Stimulated activated CD8-positive, alpha-beta memory T cell treated with anti-CD3 and anti-CD28 coated beads, Interleukin-2, amount 100 ng/mL, for 1 hour (primary cell): ENCODE measurements at places on chromosomes 12 and 14.

- DNase-seq, result peak; percentile 43
These were observed 29.4 kb upstream of the STAC3 start for GRCh38 chr12:57280211-57281062.

GRCh38 chr12:66453120-66453519, 150.8 kb downstream of the HELB start:
- no peak for DNase-seq

GRCh38 chr14:81452341-81453133, 52.4 kb upstream of the STON2 start:
- DNase-seq, result no peak

DNA sequence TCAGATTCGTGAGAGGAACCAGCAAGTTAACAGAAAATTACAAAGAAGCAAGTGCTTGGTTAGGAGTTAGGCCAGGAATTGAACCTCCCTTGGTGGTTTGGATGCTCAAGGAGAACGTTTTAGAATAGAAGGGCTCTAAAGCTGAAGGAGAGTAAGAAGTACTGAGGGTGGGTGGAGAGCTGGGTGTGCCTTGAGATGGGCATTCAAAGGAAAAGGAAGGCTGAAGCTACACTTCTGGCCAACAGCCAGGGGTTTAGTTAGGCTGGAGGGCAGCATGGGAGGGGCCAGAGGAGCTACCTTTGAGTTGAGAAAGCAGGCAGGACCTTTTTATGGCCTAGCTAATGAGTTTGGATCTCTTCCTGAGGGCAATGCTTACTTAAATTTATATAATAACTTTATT, 421.2 kb downstream of the CCDC91 start:
- no peak for DNase-seq

DNA sequence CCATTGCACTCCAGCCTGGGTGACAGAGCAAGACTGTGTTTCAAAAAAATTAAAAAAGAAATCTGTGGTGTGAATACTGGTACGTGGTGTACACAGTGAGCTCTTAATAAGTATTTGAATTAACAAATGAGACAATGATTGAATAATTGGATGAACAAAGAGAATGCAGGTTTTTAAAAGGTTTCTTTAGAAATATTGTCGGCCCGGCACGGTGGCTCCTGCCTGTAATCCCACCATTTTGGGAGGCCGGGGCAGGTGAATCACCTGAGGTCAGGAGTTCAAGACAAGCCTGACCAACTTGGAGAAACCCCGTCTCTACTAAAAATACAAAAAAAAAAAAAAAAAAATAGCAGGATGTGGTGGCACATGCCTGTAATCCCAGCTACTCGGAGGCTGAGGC, 6.6 kb downstream of the HIF1A start:
- DNase-seq, result no peak

- DNase-seq, result no peak
These were observed 2.7 kb upstream of the ASPG start for GRCh38 chr14:104082807-104083206.
